NCI-H510A (cell line): ENCODE measurements at places on chromosomes 3 and 15.

GRCh38 chr3:37945156-37945806 is 45.3 kb upstream of the VILL start:
- no peak for DNase-seq

DNA sequence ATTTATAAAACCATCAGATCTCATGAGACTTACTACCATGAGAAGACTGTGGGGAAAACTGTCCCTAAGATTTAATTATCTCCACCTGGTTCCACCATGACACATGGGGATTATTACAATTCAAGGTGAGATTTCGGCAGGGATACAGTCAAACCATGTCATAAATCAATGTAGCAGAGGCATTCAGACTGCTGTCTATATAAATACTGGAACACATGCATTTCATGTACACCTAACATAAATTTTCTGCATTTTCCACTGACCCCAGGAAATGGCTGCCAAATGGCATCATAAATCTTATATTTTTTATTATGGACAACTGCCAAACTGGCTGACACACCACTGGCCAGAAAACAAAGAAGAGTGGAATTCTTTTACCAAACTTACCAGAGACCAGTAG is 755.1 kb upstream of the EPHA6 start:
- no peak for DNase-seq

GRCh38 chr15:83657549-83657948 is 3.6 kb downstream of the ADAMTSL3 start:
- no peak for DNase-seq

GRCh38 chr3:152323834-152324233 is 55.1 kb downstream of the MBNL1 start:
- no peak for DNase-seq

DNA sequence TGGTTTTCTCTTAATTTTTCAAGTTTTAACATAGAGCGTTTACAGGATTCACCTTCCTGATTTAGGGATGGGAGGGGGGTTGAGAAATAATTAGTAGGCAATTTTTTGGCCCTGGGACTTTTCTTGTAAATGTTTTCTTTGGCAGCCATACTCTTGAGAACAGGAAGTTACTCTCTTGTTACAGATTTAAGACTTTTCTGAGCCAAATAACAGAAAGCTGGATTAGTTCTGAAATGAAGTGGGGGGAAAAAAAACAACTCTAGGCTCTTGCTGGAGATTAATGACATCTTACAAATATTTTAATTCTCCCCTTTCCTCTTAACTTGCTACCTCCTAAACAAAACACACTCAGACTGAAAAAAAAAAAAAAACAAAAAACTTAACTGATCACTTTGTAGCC is 13.8 kb upstream of the POLR2M start:
- no peak for DNase-seq
